ENCODE measurements at places on chromosomes 16 and 17.
A peak's percentile ranks its signal among the peaks of the same experiment; 100 is the strongest.

- no peak for DNase-seq
These were observed 3.4 kb upstream of the HOXB5 start for GRCh38 chr17:48596735-48597527.

- DNase-seq, result no peak
These were observed 595.0 kb downstream of the WWOX start for GRCh38 chr16:78694414-78694813.

DNA sequence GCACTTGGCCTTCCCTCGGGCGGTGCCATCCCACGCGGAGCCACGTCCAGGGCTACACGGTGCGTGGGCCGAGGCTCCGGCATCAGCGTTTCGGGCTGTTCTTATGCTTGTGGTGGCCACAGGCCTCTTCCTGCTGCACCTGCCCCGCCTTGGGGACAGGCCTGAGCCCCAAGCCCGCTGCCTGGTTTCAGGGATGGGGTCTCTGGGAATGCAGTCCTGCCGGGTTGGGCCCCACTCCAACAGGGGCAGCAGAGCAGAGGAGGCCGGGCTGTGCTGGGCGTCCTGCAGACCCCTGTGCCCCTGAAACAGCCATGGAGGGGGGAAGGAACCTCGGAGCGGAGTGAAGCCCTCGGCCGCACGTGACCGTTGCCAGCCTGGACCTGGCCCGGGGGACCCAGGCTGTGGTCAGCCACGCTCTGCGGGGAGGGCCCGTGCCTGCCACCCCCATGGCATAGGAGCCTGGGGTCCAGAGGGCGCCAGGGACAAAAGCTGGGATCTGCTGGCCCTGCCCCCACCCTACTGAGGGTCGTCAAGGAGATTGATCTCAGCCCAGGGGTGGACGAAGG lies 453 bp upstream of the WFIKKN1 start:
- no peak for DNase-seq

DNA sequence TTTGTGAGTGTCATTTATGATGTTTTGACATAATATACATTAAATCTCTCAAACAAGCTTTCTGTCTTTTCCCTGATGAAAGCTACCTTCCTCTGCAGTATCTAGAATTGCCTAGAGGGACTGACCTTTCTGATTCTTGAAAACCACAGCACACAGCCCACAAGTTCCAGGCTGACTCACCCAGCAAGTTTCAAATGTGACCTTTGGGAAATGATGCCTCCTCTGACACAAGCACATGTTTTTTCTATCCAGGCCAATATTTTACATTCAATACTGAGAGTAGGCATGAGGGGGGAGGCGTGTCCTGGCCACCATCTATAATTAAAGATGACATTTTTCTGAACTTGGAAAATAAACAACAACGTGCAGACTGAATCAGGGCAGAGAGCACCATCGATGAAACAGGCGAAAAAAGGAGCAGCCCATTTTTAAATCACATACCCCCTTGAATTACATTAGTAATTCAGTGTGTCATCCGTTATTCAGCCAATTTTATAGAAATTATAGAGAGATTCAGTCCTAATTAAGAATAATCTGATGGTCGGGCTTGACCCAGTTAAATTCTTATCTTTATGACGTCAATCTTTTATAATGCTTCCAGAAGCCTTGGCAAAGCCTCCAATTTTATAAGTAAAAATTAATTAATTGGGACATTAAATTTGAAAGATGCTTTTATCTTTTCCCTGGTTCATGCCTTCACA lies 292.6 kb upstream of the CDH11 start:
- DNase-seq, result no peak

- no peak for DNase-seq
These were observed 11.9 kb downstream of the FBRS start for GRCh38 chr16:30669903-30670824.

GRCh38 chr17:40474419-40475002 lies 26.9 kb downstream of the TNS4 start:
- no peak for DNase-seq

DNA sequence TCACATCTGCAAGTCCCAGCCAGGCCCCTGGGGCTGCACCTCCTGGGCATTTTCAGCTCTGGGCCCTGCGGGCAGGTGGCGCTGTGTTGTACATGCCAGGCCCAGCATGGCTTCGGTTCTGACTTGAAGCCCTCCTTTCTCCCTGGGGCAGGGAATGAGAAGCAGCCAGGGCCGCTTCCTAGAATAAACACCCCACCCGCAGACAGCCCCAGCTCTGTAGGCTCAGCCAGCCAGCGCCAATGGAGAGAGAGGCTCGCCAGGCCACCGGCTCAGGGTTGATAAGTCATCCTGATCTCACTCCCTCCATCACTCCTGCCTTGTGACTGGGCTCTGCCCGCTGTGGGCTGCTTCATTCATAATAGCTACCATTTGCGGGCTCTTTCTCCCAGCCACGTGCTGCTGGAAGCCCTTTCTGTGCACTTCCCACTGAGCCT lies 6.0 kb upstream of the GLIS2 start:
- peak; percentile 73 for DNase-seq

GRCh38 chr17:74471341-74471740 lies 4.9 kb downstream of the CD300A start:
- no peak for DNase-seq

DNA sequence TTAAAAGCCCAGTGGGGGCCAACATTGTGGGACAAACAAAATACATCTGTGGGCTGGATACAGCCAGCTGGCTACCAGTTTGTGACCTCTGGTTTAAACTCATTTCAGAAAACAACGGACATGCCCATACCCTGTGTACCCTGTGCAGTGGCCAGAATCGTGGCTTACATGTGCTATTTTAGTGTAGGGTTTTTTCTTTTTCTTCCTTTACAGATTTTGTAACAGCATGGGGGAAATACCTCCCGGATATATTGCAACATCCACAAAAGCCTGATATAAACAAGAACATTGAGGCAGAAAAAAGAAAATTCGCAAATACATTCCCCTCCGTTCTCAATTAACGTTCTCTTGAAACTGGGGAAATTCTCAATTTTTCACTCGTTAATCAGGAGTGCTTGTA lies 7.3 kb downstream of the HS3ST4 start:
- no peak for DNase-seq

GRCh38 chr17:39340731-39341130 lies 60.7 kb downstream of the FBXL20 start:
- no peak for DNase-seq

DNA sequence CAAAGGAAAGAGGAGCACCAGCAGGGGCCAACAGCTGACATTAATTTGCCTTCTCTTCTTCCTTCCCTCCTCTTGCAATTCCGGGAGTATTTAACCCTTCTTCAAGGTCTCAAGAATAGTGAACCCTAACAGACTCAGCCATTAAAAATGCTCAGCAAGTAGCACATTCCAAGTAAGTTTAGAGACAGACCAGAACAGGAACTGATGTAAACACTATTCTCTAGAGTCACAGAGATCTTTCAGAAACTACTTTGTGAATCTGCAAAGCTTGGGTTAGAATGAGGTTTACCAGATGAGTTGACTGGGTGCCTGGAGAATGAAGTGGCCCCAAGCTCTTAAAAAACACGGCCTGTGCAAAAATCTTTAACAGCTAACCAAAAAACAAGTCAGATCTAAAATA lies 50.9 kb downstream of the TEX2 start:
- no peak for DNase-seq

GRCh38 chr16:31460582-31461002 lies 1.3 kb downstream of the ARMC5 start:
- DNase-seq, result no peak

GRCh38 chr17:48618256-48618896 lies 3.3 kb upstream of the HOXB8 start:
- DNase-seq, result peak; percentile 92

DNA sequence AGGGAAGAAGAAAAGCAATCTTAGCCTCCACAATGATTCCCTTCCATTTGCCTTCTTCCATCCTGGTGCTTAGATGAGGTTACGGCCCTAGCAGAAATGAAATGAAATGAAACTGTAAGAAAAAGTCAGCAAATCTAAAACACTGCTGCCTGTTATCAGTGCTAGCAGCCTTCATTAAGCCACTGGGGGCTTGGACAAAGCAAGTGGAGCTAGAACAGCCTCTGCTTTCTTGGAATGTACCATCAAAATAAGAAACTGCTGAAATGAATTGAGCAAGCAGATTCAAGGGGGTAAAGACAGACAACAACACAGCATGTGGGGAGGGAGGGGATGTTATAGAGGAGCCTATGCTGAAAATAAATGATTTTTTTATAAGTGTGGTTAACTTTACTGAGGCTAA lies 5.1 kb downstream of the ANKFN1 start:
- DNase-seq, result no peak

GRCh38 chr17:40103071-40103661 lies 2.8 kb upstream of the NR1D1 start:
- no peak for DNase-seq

- no peak for DNase-seq
These were observed 193.1 kb upstream of the FOXF1 start for GRCh38 chr16:86316967-86317812.

Data from memory B cell (primary cell).